ENCODE measurements at places on chromosomes 1 and 21.

DNA sequence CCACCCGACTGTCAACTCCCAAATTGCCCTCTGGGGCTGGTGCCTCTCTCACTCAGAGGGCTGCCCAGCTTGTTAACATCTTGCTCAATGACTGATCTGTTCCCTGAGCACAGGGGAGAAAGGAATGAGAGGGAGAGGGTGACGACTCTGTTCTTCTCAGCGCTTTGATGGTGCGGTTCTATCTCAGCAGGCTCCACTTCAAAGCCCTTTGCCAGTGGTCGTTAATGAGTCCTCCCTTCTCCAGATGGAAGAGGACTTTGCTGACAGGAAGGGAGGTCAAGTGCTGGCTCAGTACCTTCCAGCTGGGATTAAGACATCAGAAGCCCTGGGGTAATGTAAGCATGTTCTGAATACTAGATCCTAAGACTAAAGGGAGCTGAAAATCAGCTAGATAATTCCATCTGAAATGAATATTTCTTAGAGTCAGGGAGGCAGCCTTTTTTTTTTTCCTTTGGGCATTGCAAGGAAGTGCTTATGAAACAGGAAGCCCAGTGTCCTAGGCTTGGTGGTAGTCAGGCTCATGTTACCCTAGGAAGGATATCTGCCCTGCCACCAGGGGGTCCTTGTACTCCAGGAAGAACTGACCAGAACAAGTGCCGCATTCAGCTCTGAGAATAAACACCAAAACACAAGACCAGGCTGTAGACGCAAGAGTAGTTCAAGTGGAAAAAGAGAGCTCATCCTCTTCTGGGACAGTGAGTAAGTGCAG lies 4.7 kb downstream of the FMOD start:
- DNase-seq = no peak

- DNase-seq = no peak
Observed at GRCh38 chr1:219541946-219542345, 71.0 kb downstream of the ZC3H11B start.

DNA sequence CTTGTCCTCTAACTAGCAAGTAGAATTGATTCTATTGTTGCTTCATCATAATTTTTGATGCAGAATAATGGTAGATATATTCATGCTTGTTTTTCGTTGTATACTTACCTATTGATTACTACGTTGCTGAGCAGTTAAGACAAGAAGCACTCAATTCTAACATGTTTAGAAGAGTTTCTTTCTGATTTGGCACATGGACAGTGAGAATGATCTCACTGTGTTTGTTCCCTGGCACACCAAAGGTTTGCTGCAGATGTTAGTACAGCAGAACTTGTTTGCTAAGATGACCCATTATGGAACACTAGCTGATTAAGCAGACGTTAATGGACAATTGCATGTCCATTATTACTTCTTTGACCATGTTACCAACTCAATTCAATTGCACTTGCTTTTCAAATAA lies 184.7 kb upstream of the SGIP1 start:
- no peak for DNase-seq

GRCh38 chr1:22206551-22207125 lies 63.7 kb upstream of the WNT4 start:
- no peak for DNase-seq

GRCh38 chr1:168673974-168674683 lies 54.9 kb downstream of the DPT start:
- DNase-seq = no peak

GRCh38 chr1:117068580-117068979 lies 8.5 kb downstream of the TTF2 start:
- DNase-seq = no peak

DNA sequence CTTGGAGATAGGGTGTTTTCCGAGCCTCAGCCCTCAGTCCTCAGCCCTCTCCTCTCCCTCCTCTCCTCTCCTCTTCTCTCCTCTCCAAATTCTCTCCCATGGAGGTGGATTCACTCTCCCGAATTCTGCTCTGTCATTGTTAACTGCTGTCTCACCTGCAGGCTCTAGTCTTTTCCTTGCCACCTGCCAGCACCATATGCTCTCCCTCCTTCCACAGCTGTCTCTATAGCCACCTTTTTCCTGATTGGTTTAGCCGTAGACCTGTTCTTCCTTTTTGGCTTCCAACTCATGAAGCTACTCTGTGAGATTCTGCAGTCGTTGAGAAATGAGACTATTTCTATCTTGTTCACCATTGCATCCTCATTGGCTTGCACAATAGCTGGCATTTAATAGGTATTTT lies 19.7 kb downstream of the COG2 start:
- peak; percentile 86 for DNase-seq

DNA sequence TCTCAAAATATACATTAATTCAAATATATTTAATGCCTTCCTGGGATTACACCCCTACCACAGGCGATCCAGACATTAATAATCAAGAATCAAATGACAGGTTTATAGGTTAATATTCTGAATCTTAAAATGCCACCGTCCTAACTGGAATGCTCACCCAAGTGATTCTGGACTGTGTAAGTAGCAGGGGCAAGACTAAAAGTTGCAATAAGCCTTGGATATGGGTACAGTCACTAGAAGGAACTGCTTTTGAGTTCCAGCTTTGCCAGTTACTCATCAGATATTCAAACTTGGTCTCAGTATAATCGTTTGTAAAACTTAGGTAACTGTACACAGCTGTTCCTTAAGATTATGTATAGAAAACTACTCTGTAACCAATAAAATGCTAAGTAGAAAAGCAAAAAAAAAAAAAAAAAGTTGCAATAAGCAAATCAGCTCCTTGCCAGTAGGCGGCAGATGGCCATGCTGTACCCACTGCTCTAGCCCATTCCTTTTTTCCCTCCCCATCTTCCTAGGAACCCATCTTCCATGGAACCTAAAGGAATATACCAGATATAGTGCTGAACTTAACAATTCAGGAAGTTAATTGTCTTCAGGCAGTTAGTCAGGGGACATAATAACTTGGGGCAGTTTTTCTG lies 10.5 kb downstream of the RO60 start:
- DNase-seq = no peak

- peak; percentile 47 for DNase-seq
Observed at GRCh38 chr1:39564340-39564739, 12.2 kb downstream of the PABPC4 start.

DNA sequence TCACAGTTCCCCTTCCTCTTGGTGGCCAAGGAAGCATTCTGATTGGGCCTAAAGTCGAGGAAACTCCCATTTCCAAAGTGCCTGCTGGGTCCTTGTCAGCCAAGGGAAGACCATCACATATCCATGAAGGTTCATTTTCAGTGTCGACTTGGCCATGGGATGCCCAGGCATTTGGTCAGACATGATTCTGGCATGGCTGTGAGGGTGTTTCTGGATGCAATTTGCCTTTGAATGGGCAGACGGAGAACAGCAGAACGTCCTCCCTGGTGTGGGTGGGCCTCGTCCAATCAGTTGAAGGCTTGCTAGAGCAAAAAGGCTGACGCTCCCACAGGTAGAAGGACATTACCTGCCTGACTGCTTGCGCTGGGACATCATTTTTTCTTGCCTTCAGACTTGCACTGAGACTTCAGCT lies 48.3 kb upstream of the LBR start:
- no peak for DNase-seq

GRCh38 chr1:82565146-82565545 lies 764.4 kb downstream of the ADGRL2 start:
- no peak for DNase-seq
